ENCODE measurements at places on chromosomes 16 and 17. TPM values are rescaled to one million over a fixed set of nuclear protein-coding genes. Genes with fewer than 3 reads are reported as not detected.
A peak's percentile ranks its signal among the peaks of the same experiment; 100 is the strongest.

GRCh38 chr16:87924041-87924810 lies 12.1 kb downstream of the CA5A start:
- DNase-seq: no peak

DNA sequence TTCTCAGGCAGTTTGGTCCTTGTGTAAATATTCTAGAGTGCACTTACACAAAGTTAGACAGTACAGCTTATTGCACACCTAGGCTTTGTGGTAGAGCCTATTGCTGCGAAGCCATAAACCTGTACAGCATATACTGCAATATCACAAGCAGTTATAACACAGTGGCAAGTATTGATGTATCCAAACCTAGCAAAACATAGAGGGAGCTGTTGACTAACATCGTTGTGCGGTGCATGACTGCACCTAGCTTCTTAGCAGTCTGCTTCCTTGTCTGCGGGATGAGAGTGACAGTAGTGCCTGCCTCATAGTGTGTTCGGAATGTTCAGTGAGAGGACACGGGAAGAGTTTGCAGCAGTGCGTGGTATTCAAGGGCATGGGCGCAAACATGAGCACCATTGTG lies 78.9 kb downstream of the MPRIP start:
- DNase-seq: peak; percentile 15

The MSLN gene
- total RNA-seq: 4.6 TPM

DNA sequence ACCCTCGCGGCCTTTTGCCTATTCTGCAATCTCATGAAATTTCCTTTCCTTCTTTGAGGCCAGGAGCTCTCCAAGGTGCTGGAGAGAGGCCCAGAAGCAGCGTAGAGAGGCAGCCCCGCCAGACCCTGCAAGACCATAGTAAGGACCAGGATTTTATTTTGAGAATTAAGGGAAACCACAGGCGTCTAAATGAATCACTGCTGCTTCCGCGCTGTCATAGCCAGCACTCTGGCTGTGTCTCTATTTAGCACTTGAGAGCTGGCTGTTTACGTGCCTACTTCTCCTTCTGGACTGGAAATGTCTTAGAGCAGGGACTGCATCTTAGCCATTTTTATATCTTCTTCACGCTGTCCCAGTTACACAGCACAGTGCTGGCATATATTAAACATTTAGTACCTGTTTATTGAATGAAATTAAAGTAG lies 37.6 kb upstream of the PIRT start:
- no peak for DNase-seq

DNA sequence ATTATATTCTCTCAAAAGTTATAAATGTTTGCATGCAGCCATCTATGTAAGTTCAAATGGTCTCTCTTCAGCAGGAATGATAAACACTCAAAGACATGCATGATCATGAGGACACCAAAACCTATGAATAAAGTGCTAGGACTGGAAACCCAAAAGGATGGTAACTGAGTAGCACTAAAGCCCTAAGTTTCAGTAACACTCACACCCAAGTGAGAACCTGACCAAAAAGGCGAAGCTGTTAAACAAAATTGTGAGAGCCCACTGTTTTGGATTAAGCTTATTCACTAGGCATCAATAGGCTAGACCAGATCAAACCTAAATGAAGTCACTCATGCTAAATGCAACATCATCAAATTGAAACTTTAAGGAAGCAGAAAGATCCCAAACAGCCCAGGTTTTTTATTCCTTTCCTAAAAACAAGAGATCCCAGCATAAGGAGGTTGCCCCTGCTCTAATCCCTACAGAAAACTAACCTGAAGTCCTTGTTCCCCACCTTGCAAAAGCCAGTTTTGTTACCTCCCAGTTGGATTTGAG lies 42.4 kb downstream of the GLG1 start:
- no peak for DNase-seq

The CDK3 gene
- 2.6 TPM for total RNA-seq

The RHBDL3 gene
- 3.1 TPM for total RNA-seq

The NT5M gene
- 8.6 TPM for total RNA-seq

The TMEM100 gene
- total RNA-seq: 10.9 TPM

- DNase-seq: no peak
These were observed 46.7 kb upstream of the LHX1 start for GRCh38 chr17:36890398-36891168.

DNA sequence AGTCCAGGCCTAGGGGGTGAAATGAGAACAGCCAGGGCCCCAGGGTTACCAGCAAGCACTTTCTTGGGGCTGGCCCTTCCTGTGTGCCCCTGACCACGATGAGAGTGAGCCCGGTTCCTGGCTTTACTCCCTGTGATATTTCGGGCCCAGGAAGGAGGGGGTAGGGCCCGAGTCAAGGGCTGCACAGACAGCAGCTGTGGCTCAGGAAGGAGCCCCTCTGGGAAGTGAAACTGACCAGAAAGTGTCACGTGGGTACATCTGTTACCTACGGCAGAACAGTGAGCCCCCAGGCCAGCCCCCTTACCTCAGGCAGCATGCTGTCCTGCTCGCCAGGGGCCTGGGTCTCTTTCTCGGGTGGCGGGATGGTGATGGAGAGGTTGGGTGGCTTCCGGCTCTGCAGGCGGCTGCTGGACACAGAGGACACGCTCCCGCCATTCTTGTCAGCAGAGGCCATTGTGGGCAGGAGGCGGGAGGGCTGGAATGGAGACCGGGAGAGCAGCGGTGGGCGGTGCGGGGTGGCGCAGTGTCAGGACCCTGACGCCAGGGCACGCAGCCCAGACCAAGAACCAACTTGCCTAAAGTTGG lies 13.8 kb downstream of the AANAT start:
- no peak for DNase-seq

The TMIGD1 gene
- not detected for total RNA-seq

The ZFP3 gene
- total RNA-seq: 11.1 TPM

The ALDH3A2 gene
- 60.4 TPM for total RNA-seq

DNA sequence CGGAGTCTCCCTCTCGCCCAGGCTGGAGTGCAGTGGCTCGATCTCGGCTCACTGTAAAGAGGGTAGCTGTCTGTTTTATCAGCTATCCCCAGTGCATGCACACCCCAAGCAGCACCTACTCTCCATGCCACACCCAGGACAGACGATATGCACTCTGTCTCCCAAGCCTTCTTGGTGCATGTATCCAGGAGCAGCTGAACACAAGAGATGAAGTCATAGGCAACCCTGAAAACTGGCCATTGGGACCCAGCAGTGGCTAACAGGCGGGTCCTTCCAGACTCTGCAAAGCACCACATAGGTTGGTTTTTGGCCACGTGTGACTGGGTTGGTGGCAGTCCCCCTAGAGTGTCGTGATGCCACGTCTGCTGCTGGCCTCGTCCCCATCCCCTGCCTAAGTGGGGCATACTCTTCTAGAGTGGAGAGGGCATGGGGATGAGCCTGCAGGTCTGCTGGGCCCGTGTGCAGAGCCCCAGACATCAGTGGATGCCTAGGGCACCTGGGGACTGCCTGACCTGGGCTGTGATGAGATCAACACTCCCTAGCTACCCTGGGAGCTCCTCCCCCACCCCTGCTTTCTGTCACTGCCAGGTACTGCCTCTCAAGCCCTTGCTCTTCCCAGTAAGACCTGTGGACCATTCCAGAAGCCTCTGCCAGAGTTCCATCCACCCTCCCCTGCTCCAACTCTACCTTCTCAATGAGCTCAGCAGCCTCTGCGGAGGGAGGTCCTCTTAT lies 9.3 kb downstream of the PDE6G start:
- DNase-seq: no peak

The CHRNE gene
- total RNA-seq: 0.50 TPM

GRCh38 chr17:42832934-42833766 lies at the start of gene PSME3:
Gene PSME3, plus strand, starts transcription at chr17:42833397. Its CDS starts 235 bp downstream, at chr17:42833632.
- peak; percentile 95 for DNase-seq

The ARHGDIA gene
- total RNA-seq: 114 TPM

DNA sequence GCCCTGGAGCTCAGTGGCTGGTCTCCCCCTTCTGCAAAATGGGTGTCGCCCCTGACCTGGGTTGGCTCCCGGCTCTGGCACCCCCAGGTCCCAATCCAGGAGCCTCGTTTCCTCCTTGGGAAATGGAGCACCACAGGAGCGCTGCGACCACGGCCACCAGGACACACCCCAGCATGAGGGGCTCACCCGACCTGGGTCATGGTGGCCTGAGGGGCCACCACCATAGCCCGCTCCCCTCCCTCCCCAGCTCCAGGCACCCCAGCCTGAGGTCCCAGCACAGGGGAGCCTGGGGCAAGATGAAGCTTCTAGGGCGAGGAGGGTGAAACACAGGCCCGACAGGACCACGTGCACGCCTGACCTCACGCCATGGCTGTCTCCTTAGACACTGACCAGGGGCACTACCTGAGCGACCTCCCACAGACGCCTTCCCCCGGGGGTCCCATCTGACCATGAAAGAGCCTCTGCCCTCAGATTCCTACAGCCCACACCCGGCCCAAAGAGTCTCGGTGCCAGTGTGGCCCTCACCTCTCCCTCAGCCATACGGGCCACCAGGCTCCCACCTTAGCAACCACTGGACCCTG lies 11.8 kb downstream of the BCAR1 start:
- DNase-seq: no peak

Data from left ventricle myocardium superior (tissue), 1 donor.